ENCODE measurements at places on chromosomes 13 and 19. TPM values are rescaled to one million over a fixed set of nuclear protein-coding genes. Genes with fewer than 3 reads are reported as not detected.

DNA sequence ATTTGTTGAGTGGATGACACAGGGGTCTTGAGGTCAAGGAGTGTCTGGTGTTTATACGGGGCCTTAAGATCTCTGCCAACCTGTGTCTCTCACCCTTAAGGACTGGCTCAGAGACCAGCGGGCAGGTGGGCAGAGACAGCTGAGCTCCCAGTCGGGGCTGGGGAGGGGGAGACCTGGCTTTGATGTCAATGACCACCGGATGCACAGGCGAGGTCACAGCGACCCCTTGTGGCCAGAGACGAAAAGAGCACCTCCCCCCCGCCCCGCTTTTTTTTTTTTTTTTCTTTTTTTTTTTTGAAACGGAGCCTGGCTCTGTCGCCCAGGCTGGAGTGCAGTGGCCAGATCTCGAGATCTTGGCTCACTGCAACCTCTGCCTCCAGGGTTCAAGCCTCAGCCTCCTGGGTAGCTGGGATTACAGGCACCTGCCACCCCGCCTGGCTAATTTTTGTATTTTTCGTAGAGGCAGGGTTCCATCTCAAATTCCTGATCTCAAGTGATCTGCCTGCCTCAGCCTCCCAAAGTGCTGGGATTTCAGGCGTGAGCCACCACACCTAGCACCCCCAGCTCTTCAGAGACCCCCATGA, 12.1 kb upstream of the KLK14 start:
- DNase-seq: no peak

GRCh38 chr19:46913852-46914430, 53.1 kb downstream of the ARHGAP35 start:
- no peak for DNase-seq

GRCh38 chr19:19504754-19505668, 10.3 kb downstream of the TSSK6 start:
- DNase-seq: no peak

DNA sequence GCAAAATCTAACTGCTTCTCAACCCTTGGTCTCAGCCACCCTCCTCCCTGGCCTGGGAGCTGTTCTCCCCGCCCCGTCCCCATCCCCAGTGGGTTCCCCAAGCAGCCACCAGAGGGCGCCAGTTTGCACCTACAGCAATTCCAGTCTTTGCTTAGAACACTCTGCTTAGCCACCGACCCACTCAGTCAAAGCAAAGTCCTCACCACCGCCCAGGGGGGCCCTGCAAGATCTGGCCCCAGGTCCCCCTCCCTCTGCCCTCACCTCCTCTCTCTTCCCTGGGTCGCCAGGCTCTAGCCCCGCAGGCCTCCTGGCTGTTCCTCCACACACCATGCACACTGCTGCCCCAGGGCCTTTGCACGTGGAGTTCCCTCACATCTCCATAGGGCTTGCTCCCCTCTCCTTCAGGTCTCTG, 12.4 kb downstream of the TMEM143 start:
- DNase-seq: peak; percentile 67

ADGRE3 gene
- not detected for total RNA-seq
